ENCODE measurements at places on chromosomes 4 and X. TPM values are rescaled to one million over a fixed set of nuclear protein-coding genes. Genes with fewer than 3 reads are reported as not detected.

The SPP1 gene
- total RNA-seq: 91.0 TPM

The REELD1 gene
- 0.21 TPM for total RNA-seq

The RAB41 gene
- total RNA-seq: not detected

The SLC7A11 gene
- under 0.01 TPM for total RNA-seq

The CLIC2 gene
- 20.9 TPM for total RNA-seq

The MAGEA2 gene
- total RNA-seq: not detected

Data from tibial nerve (tissue), 4 donors.